ENCODE measurements at places on chromosomes 2 and 18. TPM values are rescaled to one million over a fixed set of nuclear protein-coding genes. Genes with fewer than 3 reads are reported as not detected.

ASXL3 gene
- total RNA-seq = under 0.01 TPM

FOXI3 gene
- total RNA-seq = not detected

GALR1 gene
- not detected for total RNA-seq

ATP8B1 gene
- 26.3 TPM for total RNA-seq

SEMA4F gene
- total RNA-seq = 5.6 TPM

LIMS1 gene
- total RNA-seq = 162 TPM

CBLN2 gene
- 1.7 TPM for total RNA-seq

ACVR1 gene
- total RNA-seq = 44.9 TPM

DYTN gene
- not detected for total RNA-seq

PLB1 gene
- 3.0 TPM for total RNA-seq

EHD3 gene
- 48.8 TPM for total RNA-seq

MEP1B gene
- 0.64 TPM for total RNA-seq

HRH4 gene
- not detected for total RNA-seq

COL5A2 gene
- total RNA-seq = 693 TPM

PGAP1 gene
- total RNA-seq = 11.7 TPM

ASAP2 gene
- total RNA-seq = 39.0 TPM

SIX3 gene
- total RNA-seq = not detected

GPC1 gene
- total RNA-seq = 88.9 TPM

APOB gene
- under 0.01 TPM for total RNA-seq

PLEK gene
- not detected for total RNA-seq

CHST9 gene
- total RNA-seq = not detected

CFAP65 gene
- not detected for total RNA-seq
